ENCODE measurements at places on chromosomes 5 and 9.

DNA sequence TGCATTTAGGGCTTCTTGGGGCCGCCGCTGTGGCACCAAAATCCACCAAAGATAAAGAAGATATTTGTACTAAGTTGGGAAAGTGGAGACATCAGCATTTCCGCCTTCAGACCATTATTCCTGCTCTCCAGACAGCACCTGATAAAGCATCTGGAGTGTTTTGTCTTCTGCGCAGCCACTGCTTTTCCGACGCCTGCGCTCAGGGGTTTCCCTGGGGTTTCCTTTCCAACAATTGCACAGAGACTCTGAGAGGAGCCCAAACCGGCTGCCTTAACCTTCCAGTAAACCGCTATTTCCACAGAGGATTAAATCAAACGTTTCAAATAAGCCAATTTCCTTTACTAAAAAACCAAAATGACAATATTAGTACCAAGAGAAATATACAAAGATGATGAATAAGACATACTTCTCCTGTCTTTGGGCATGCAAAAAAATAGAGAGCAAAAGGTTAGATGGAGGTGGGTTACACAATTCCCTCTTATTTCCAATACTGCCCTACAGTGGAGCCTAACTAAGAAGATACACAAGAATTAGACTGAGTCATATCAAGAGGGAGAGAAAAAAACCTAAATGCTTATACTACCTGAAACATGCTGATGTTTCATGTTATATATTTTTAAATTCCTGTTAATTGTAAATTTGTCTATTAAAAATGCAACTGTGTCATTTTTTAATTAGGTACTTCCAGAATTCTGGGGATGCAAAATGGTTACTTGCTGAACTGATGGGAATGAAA lies 98.4 kb downstream of the MAPKAP1 start:
- H3K4me3 ChIP-seq: no peak overlapping the region
- no peaks in the 10 kb centered on the region for H3K27me3 ChIP-seq
- H3K36me3 ChIP-seq: no peaks in the 10 kb centered on the region
- H3K4me1 ChIP-seq: peaks cover 6% of the 10 kb centered on the region
- DNase-seq: no peak
- H3K27ac ChIP-seq: no peak overlapping the region

- no peak overlapping the region for H3K27ac ChIP-seq
- H3K4me1 ChIP-seq: no peaks in the 10 kb centered on the region
- DNase-seq: no peak
- H3K4me3 ChIP-seq: no peak overlapping the region
- H3K27me3 ChIP-seq: no peaks in the 10 kb centered on the region
- H3K36me3 ChIP-seq: no peaks in the 10 kb centered on the region
These were observed 13.5 kb downstream of the ADAMTS2 start for GRCh38 chr5:179331591-179332375.

- H3K4me1 ChIP-seq: no peaks in the 10 kb centered on the region
- H3K27me3 ChIP-seq: no peaks in the 10 kb centered on the region
- H3K36me3 ChIP-seq: no peaks in the 10 kb centered on the region
- no peak for DNase-seq
- no peak overlapping the region for H3K27ac ChIP-seq
These were observed 7.7 kb downstream of the CXCL14 start for GRCh38 chr5:135571066-135571609.

GRCh38 chr5:180296771-180297170 lies 4.9 kb upstream of the MAPK9 start:
- H3K27ac ChIP-seq: no peak overlapping the region
- 0 out of 2 replicates have a peak, but pooled peaks cover 3% of the 10 kb centered on the region for H3K27me3 ChIP-seq
- no peak for DNase-seq
- H3K36me3 ChIP-seq: no peaks in the 10 kb centered on the region
- H3K4me3 ChIP-seq: no peak overlapping the region
- H3K4me1 ChIP-seq: peaks cover 3% of the 10 kb centered on the region

- H3K36me3 ChIP-seq: no peaks in the 10 kb centered on the region
- 0 out of 2 replicates have a peak, but pooled peaks cover under 1% of the 10 kb centered on the region for H3K27me3 ChIP-seq
- no peaks in the 10 kb centered on the region for H3K4me1 ChIP-seq
- no peak overlapping the region for H3K4me3 ChIP-seq
These were observed 56.1 kb downstream of the HRH2 start for GRCh38 chr5:175713930-175714329.

GRCh38 chr5:60540856-60541805 lies 158.8 kb downstream of the DEPDC1B start:
- H3K27ac ChIP-seq: peak overlapping the region; percentile 59
- no peaks in the 10 kb centered on the region for H3K27me3 ChIP-seq
- peaks cover 22% of the 10 kb centered on the region for H3K4me1 ChIP-seq
- H3K4me3 ChIP-seq: peak overlapping the region; percentile 18

DNA sequence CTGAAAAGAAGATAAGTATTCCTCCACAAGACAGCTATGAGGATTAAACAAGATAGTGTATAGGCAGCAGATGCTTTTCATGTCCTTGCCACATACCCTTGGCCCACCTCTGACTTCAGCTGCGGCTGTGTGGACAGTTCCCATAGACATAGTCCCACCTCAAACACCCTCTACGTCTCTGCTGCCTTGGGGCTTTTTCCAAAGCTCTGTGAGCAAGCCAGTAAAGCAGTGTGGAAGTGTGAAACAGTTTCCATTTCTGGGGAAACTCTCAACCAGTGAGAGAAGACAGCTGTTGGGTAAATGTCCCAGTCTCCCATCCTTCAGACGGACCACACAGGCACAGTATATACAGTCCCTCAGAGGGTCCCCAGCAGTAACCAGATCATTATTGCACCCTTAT lies 125.5 kb downstream of the CDK5RAP2 start:
- peaks cover 7% of the 10 kb centered on the region for H3K36me3 ChIP-seq
- H3K4me3 ChIP-seq: no peak overlapping the region
- H3K27me3 ChIP-seq: no peaks in the 10 kb centered on the region

- H3K4me3 ChIP-seq: no peak overlapping the region
- peaks cover 17% of the 10 kb centered on the region for H3K36me3 ChIP-seq
- H3K27me3 ChIP-seq: no peaks in the 10 kb centered on the region
These were observed 18.3 kb downstream of the BRD3OS start for GRCh38 chr9:134043531-134043988.

GRCh38 chr5:37569466-37569865 lies 190.3 kb downstream of the WDR70 start:
- no peak overlapping the region for H3K27ac ChIP-seq
- H3K27me3 ChIP-seq: no peaks in the 10 kb centered on the region
- DNase-seq: no peak
- H3K4me3 ChIP-seq: no peak overlapping the region
- no peaks in the 10 kb centered on the region for H3K4me1 ChIP-seq

- H3K36me3 ChIP-seq: no peaks in the 10 kb centered on the region
- H3K27me3 ChIP-seq: peaks cover 9% of the 10 kb centered on the region
- no peak overlapping the region for H3K4me3 ChIP-seq
- no peaks in the 10 kb centered on the region for H3K4me1 ChIP-seq
- no peak overlapping the region for H3K27ac ChIP-seq
These were observed 8.9 kb downstream of the PITX1 start for GRCh38 chr5:135024956-135025729.

DNA sequence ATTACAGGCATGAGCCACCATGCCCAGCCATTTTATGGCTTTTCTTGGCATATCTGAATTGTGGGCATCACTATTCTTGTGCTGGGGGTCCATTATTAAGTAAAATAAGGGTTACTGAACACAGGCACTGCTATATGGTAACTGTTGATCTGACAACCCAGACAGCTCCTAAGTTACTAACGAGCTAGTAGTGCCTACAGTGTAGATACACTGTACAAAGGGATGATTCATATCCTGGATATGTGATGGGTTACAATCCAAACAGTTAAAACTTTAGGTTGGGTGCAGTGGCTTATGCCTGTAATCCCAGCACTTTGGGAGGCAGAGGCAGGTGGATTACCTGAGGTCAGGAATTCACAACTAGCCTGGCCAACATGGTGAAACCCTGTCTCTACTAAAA lies 4.3 kb downstream of the CD14 start:
- peaks cover 13% of the 10 kb centered on the region for H3K4me1 ChIP-seq
- 0 out of 2 replicates have a peak, but pooled peaks cover 3% of the 10 kb centered on the region for H3K27me3 ChIP-seq
- no peaks in the 10 kb centered on the region for H3K36me3 ChIP-seq
- DNase-seq: no peak
- H3K27ac ChIP-seq: no peak overlapping the region

DNA sequence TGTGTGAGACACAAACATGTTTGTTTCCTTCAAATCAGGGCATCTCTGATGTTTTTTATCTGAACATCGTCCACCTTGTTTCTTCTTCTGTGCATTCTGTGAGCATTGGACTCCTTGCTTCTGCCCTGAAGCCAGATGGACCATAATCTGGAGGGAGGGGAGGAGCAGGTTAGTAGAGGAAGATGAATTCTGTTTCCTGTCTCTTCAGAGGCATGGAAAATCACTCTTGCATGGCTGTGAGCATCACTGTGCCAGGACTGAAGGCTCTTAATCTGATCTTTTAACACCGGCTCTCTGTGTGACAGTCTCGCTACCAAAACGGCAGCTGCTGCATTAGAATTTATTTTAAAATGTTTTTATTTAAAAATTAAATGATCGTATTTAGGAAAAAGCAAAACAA lies 43.3 kb downstream of the TLE4 start:
- peaks cover 5% of the 10 kb centered on the region for H3K4me1 ChIP-seq
- no peak for DNase-seq
- H3K4me3 ChIP-seq: no peak overlapping the region
- no peaks in the 10 kb centered on the region for H3K27me3 ChIP-seq
- H3K27ac ChIP-seq: no peak overlapping the region

DNA sequence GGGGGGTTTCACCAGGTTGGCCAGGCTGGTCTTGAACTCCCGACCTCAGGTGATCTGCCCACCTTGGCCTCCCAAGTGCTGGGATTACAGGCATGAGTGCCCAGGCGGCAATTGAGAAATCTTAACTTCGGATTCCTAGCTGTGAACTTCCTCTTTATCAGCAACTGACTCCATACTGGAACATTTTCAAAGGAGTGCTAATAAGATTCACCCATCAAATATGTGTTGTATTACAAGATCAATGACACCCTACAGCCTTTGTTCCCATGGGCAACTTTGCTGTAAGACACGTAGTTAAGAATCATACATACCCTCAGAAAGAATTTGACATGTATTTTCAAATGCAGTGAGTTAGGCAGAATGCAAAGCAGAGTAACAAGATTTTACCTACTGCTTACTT lies 23.1 kb upstream of the ACOT12 start:
- no peaks in the 10 kb centered on the region for H3K36me3 ChIP-seq
- no peaks in the 10 kb centered on the region for H3K4me1 ChIP-seq
- H3K27ac ChIP-seq: no peak overlapping the region
- H3K27me3 ChIP-seq: no peaks in the 10 kb centered on the region

DNA sequence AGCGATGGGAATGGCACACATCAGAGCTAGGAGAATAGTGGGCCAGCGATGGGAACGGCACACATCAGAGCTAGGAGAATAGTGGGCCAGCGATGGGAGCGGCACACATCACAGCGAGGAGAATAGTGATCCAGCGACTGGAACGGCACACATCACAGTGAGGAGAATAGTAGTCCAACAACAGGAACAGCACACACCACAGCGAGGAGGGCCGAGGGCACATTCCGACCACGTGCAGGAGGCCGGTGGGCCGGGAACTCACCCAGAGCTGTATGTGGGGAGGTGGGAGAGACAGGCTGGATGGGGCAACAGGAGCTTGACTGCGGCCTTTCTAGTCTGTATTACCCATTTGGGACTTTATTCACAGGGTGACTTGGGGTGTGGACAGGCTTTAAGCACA lies 271.1 kb upstream of the IRX4 start:
- no peak overlapping the region for H3K4me3 ChIP-seq
- no peaks in the 10 kb centered on the region for H3K36me3 ChIP-seq
- no peak overlapping the region for H3K27ac ChIP-seq
- H3K4me1 ChIP-seq: no peaks in the 10 kb centered on the region

- no peak for DNase-seq
- no peak overlapping the region for H3K4me3 ChIP-seq
- no peaks in the 10 kb centered on the region for H3K27me3 ChIP-seq
- H3K27ac ChIP-seq: no peak overlapping the region
- no peaks in the 10 kb centered on the region for H3K4me1 ChIP-seq
- no peaks in the 10 kb centered on the region for H3K36me3 ChIP-seq
These were observed 20.0 kb upstream of the CYFIP2 start for GRCh38 chr5:157245886-157246285.

- H3K4me1 ChIP-seq: no peaks in the 10 kb centered on the region
- H3K27me3 ChIP-seq: no peaks in the 10 kb centered on the region
- H3K4me3 ChIP-seq: no peak overlapping the region
- H3K27ac ChIP-seq: no peak overlapping the region
- H3K36me3 ChIP-seq: no peaks in the 10 kb centered on the region
- DNase-seq: no peak
These were observed 62.1 kb upstream of the NUDT12 start for GRCh38 chr5:103624675-103625074.

DNA sequence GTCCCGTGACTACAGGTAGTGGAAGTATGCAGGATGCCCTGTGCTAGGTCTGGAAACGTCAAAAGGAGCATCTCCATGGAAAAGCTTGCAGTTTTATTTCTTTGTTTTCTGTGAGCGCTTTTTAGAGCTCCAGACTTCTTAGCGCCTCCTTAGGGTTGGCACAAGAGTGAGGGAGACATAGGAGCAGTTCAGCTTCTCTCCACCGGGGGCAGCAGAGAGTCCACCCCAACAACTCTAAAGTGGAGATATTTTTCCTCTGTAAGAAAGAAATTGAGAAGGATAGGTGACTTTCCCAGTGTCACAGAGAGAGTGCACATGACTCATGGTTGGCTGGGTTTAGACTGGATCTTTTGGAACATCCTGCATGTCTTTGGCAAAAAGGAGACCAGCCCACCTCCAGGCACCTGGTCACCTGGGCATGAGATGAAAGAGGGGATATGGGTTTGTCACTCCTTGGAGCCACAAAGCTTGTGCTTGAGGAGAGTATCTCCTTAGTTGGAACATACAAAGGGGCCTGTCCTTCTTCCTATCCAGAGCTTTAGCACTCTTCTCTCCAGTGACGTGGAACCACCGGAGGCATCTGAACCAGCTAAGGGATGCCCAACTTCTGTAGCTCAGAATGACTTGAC lies 637.7 kb downstream of the SEMA5A start:
- no peaks in the 10 kb centered on the region for H3K4me1 ChIP-seq
- H3K4me3 ChIP-seq: no peak overlapping the region
- no peak for DNase-seq
- H3K36me3 ChIP-seq: no peaks in the 10 kb centered on the region
- no peaks in the 10 kb centered on the region for H3K27me3 ChIP-seq

- H3K27me3 ChIP-seq: no peaks in the 10 kb centered on the region
- H3K36me3 ChIP-seq: no peaks in the 10 kb centered on the region
- H3K27ac ChIP-seq: no peak overlapping the region
These were observed 147.4 kb upstream of the NFIL3 start for GRCh38 chr9:91571036-91571435.

Measured in GM12878 (cell line).